Karpas-422 (cell line): ENCODE measurements at places on chromosomes 6 and 20.

GRCh38 chr6:29414588-29414987 is at the start of gene OR12D1:
OR12D1 (plus strand) TSS chr6:29414928.
- DNase-seq: no peak

DNA sequence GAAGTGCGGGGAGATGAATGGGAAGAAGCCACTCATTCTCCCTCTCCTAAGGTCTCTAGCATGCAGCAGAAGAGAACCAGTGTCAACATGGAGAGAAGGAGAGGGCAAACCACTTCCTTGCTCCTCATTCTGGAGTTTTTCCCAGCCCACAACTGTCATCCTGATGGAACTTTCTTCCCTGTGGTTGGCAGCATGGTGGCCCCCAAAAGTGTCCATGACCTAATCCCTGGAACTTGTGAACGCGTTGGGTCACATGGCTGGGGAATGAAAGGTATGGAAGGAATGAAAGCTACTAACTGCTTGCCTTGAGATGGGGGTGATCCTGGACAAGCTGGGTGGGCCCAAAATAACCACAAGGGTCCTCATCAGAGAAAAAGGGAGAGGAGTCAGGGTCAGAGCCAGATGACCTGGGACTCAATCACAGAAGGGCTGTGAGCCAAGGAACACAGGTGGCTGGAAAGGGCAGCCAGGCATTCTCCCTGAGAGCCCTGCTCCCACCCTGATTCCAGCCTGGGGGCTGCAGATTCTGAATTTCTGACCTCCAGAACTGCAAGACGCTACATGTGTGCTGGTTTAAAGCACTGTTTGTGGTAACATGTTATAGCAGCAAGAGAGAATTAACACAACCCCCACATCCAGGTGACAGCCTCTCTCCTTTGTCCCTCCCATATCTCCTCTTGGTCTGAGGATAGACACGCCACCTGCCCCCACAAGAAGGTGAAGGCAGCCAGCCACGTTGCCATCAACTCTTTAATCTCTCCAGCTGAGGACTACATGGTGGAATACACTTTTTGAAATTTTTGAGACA is 63.2 kb downstream of the PYGB start:
- DNase-seq: no peak

- DNase-seq: no peak
Measured at GRCh38 chr20:56348746-56349145, 10.0 kb upstream of the FAM210B start.

GRCh38 chr20:59804347-59804746 is 129.1 kb downstream of the SYCP2 start:
- DNase-seq: no peak

- DNase-seq: no peak
Measured at GRCh38 chr20:8540466-8540865, 408.4 kb downstream of the PLCB1 start.

DNA sequence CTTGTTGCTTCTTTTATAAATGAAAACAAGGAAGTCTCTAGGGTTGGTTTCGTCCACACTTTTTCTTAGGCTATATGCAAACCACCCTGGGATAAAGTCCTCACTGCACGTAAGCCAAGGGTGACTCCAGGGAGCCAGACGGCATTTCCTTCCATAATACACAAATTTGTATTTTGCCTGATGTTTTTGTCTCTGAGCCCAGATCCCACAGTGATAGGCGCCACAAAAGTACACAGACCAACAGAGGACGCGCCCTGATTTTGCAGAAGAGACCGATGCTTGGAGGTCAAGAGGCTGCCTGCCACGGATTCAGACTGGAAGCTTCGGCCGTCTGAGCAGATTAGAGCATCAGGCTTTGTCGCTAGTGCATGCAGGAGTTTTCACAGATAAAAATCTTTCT is 22.8 kb downstream of the FOXQ1 start:
- no peak for DNase-seq

GRCh38 chr6:34020807-34021553 is 124.9 kb downstream of the GRM4 start:
- DNase-seq: no peak

DNA sequence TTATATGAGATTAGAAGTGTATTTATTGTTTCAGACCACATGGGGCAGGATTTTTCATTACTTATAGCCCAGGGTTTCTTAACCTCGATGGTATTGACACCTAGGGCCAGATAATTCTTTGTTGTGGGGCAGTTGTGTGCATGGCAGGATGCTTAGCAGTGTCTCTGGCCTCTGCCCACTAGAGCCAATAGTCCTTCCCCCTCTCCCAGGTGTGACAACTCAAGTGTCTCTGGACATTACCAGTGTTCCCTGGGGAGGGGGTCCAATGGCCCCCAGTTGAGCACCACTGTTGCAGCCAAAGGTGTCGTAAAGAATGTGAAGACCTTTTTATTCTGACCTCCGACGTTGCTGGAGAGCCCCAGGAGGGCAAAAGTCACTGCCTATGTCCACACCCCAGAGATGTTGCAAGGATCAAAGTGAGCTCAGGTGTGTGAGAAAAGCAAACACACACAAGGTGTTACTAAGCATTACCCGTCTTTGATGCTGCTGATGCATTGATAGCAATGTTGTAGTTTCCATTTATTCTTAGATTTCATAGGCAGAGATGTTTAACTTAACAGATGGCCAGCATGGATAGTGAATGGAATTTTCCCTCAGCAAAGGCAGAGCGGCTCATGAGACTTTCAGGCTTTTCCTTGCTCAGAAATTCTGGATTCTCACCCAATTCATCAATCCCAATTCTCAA is 22.2 kb downstream of the BANF2 start:
- DNase-seq: peak; percentile 52

DNA sequence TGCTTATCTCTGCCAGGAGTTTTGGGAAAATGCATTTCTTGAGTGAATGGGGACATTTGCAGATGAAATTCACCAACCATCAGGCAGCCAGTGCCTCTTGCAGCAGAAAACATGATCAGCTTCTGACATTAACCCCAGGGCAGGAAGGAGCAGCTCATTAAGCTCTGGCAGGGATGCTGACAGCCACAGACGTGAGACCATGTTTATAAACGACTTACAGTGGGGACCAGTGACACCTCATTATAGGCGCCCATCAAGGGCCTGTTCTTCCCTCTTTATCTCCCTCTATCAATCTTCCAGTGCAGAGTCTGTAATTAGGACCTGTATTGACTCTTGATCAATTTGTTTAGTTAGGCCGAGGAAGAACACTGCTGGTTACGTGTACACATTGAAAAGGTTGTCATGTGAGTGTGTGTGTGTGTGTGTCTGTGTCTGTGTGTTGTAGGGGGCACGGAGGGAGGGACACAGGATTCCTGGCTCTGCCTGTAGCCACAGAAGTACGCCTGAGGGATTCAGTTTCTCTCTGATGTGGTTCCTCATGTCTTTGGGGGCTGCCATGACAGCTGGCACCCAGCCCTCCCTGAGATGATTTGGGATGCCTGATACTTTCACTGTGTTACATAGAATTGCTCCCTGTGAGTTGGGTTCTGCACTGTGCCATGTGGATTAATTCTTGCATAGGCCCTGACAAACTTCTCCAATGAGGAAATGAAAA is 428.4 kb upstream of the CHD6 start:
- DNase-seq: no peak

DNA sequence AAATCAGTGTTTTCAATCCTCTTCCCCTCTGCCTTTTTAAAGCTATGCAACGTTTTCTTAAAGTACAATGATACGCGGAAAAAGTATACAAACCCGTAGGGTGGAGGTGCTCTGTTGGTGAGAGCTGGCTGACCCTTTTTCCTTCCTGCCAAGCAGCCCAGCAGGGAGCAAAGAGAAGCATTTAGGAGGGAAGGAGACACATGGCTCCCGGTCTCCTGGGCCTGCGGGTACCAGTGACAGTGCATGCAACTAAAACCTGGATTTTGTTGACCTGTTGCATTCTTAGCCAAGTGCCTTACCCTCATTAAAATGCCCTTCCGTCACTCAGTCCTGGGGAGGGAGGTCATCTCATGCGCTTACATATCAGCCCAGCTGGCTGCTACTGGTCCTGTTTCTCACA is 87.2 kb downstream of the SLX4IP start:
- DNase-seq: no peak

GRCh38 chr6:84752118-84752850 is 12.1 kb downstream of the TBX18 start:
- no peak for DNase-seq

- no peak for DNase-seq
Measured at GRCh38 chr6:132978685-132979084, 164.3 kb downstream of the RPS12 start.

DNA sequence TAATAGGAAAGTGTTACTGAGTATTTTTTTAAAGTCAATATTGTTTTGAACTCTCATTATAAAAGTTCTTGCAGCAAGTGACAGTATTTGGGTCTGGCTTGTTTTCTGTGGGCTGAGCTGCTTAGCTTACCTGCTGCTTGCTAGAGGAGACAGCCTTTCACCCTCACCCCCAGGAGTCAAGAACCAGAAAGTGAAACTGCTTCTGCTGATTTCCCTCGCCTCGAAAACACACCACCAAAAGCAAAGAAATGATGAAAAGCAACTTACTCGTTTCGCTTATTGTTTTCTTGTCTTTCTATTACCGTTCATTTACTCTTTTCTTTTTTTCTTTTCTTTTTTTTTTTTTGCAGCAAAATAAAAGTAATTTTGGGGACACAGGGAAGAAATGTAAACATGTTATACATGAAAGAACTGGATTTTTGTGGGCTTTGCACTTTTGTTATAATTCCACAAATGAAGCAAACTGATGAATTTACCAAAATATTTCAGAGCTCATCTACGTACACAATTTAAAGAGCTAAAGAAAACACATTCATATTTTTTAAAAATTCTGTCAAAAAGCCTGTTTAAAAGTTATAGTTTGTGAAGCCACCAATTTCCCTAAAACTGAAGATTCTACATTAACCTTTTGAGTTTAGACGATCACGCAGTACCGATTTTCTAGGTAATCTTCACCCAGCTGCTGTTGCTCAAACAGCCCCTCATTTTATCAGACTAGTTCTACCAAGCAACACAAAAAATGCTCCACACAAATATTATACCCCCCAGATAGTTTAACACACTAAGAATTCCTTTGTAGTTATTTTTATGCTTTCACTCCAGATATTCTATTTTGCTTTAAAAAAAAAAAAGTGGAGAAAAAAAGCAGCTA is 1.7 kb downstream of the SCML4 start:
- DNase-seq: peak; percentile 53

GRCh38 chr6:140660295-140660694 is 1285.8 kb upstream of the CITED2 start:
- DNase-seq: no peak

- no peak for DNase-seq
Measured at GRCh38 chr6:119264854-119265397, 84.6 kb downstream of the MAN1A1 start.

DNA sequence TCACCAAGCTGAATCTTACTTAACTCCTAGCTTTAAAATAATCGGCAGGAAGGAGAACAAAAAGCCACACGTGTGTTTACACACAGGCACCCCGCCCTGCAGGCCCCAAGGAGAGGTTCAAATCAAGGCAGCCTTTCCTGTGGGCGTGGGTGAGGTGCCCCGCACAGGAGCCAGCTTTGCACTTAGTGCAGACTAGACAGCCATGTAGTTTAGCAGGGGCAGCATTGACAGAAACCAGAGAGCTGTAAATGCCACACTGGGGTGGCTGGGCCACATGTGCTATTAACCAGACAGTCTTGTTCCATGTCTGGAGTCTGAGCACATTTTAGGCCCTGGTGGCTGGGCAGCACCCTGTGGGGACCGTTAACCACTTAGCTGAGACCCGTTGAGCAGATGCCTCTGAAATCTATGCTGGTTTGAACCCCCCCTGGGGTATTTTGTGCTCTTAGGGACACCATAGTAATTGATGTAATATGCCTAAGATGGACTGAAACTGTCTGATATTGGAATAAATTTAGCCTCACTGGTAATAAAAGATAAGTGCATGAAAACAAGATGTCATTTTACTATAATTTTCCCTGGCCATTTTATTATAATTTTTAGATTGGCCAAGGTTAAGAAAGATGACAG is 106.4 kb upstream of the KCNG1 start:
- no peak for DNase-seq

DNA sequence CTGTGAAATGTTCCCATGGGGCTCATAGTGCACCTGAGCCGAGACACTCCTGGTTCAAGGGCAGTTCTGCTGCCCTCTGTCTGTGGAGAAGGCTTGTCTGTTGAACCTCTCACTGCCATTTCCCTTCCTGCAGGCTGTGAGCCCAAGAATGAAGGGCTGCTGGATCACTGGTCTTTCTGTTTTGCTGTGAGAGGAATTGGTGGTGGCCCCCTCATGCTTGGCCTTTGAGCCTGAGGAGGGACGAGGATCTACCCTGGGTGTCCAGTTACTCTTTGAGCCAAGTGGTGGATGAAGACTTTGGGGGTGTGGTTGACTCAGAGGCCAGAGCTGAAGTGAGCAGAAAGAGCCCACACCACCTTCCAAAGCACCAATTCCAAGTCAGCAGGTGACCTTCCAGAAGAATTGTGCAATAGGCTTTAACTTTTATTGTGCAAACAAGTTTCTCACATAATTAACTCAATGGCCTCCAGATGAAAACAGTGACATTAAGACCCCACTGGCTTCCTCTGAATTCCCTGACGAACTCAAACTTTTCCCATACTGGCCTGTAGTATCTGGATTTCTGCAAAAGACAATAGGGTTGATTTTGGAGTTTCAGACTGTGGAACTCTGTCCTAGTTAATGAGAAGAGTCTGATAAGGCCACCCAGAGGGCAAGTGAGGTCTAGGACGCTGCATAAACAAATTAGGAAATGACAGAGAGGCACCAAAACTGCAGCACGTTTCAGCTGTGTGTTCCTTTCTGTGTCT is 101.5 kb downstream of the PHACTR3 start:
- peak; percentile 74 for DNase-seq

- DNase-seq: no peak
Measured at GRCh38 chr20:50256577-50256976, 65.9 kb downstream of the CEBPB start.

DNA sequence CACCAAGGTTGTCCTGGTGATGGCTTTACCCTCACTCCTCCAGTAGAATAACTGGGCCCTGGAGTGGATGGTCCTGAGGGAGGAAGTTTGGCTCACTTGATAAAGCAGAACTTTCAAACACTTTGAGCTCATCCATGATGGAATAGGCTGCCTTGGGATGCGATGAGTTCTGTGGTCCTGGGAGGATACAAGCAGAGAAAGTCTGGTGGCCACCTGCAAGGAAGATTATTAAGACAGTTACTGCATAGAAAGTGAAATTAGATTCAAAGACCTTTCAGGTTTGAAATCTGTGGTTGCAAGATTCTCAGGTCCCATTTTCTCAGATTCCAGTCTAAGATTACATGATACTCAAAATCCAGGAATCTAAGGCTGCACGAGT is 19.9 kb upstream of the CCN5 start:
- DNase-seq: peak; percentile 16

- DNase-seq: no peak
Measured at GRCh38 chr6:107817784-107818183, 6.3 kb downstream of the SCML4 start.

DNA sequence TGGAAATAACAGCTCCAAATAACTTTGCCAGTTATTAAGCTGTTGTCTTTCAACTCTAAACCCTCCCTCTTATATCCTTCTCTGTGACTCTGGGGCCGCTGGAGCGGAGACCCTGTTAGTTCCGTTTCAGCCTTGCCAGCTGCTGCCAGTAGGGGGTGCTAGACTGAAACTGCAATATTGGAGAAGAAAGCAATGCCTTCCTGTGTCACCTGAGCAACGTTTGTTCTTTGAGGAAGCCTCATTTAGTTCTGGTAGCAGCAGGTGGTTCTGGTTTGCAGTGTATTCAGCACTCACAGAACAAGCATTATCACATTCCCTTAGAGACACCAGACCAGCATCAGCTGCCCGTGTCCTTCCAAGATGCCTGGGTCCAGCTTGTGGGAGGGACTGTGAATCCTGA is 22.9 kb upstream of the JAG1 start:
- DNase-seq: peak; percentile 84

GRCh38 chr6:161134550-161135298 is 139.1 kb downstream of the AGPAT4 start:
- no peak for DNase-seq

- no peak for DNase-seq
Measured at GRCh38 chr6:35719404-35719829, 17.4 kb upstream of the ARMC12 start.
